Stimulated activated CD4-positive, alpha-beta T cell treated with anti-CD3 and anti-CD28 coated beads, Interleukin-4, amount 100 ng/mL, for 4 hours (primary cell): ENCODE measurements at places on chromosomes 2 and 18.

- DNase-seq, result no peak
These were observed 149.3 kb downstream of the GPD2 start for GRCh38 chr2:156585457-156585856.

- DNase-seq, result no peak
These were observed 39.2 kb downstream of the HK2 start for GRCh38 chr2:74873012-74873665.

DNA sequence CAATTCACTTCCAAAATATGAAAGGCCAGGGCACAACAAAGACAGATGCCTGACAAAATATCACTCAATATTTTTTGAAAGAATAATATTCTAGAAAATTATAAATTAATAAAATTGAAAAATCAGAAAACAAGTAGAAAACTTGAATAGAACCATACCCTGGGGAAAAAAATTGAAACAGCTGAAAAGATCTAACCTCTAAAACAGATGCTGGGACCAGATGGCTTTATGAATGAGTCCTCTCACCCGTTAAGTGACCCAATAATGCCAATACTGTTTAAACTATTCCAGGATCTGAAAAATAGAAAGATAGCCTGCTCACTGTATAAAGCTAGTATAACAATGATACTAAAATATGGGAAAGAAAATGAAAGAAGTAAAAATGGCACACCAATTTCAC is 322.3 kb upstream of the VWC2L start:
- DNase-seq, result no peak

DNA sequence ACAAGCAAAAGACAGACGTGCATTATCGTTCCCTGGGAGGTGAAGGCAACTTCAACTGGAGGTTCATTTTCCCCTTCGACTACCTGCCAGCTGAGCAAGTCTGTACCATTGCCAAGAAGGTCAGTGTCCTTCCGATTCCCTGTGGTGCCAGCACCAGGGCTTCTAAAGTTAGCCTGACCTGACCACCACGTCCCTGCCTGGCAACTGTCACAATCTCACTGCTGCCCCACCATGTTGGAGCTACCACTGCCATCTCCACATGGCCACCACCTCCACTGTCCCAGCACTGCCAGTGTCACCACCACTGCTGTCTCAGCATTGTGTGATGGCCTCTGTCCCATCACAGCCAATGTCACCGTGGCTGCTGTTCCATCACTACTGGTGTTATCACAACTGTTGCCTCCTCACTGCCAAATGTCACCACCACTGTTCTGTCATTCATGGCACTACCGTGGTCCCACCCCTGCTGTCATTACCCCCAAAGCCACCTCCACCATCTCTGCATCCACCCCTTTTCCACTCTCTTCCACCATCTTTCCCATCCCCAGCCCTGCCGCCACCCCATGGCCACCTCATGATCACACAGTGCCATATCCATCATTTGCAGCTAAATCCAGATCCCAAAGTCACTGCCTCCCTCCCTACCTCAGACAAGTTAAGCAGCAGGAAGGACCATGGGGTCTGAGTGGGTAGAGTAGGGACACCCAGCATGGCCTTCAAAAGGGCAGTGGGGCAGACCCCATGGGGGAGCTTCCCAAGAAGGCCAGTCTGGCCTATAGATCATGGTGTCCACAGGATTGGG is 216.5 kb downstream of the DYSF start:
- no peak for DNase-seq

- DNase-seq, result no peak
These were observed 460.1 kb downstream of the NR4A2 start for GRCh38 chr2:155872396-155872795.

DNA sequence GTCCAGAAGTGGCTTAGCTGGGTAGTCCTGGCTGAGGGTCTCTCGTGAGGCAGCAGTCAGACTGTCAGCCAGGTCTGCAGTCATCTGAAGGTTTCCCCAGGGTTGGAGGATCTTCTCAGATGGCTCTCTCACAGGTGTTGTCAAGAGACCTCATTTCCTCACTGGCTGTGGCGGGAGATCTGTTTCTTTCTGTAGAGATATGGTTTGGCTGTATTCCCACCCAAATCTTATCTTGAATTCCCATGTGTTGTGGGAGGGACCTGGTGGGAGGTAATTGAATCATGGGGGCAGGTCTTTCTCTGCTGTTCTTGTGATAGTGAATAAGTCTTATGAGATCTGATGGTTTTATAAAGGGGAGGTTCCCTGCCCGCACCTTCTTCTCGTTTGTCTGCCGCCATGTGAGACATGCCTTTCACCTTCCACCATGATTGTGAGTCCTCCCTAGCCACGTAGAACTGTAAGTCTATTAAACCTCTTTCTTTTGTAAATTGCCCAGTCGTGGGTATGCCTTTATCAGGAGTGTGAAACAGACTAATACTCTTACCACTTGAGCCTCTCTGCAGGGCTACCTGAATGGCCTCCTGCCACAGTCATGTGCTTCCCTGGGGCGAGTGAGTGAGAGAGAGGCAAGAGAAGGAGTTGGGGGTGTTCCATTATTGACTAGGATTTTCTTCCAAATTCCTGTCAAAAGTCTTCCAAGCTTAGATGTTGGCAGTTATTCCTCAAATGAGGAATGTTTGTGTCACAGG is 23.6 kb downstream of the MALT1 start:
- no peak for DNase-seq

GRCh38 chr18:71846716-71847115 is 697.4 kb downstream of the CBLN2 start:
- no peak for DNase-seq

DNA sequence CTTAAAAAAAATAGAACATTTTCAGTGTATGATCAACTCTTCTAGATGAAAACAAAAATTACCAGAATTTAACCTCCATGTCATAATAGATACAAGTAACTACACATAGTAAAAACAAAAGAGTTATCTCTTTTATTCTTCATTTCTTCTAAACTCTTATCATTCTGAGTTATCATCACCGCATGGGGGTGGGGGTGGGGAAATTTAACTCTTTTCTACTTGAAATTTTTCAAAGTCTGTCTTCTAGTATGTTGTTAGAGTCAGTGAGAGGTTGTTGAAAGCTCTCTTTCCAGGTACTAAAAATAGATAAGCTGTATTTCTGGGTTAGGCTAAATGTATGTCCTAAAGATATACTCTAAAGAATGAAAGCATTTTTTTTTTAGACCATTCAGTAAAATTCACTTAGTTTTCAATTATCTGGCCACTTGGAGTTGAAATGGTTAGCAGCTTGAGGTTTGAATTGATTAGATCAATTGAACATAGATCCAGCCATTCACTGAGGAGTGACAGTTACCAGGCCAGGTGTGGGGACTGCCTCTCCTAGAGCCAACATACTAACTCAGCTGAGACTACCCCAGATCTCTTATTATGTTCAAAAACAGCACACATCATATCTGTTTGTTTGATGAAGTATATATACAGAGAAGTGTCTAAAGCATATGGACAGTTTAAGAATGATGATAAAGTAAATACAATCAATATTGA is 220.7 kb downstream of the IKZF2 start:
- DNase-seq, result no peak

- no peak for DNase-seq
These were observed 24.3 kb downstream of the INPP5D start for GRCh38 chr2:233084488-233084887.

- no peak for DNase-seq
These were observed 500.3 kb downstream of the LRP1B start for GRCh38 chr2:141630407-141630930.

GRCh38 chr2:63038034-63038433 is 12.6 kb upstream of the OTX1 start:
- no peak for DNase-seq

DNA sequence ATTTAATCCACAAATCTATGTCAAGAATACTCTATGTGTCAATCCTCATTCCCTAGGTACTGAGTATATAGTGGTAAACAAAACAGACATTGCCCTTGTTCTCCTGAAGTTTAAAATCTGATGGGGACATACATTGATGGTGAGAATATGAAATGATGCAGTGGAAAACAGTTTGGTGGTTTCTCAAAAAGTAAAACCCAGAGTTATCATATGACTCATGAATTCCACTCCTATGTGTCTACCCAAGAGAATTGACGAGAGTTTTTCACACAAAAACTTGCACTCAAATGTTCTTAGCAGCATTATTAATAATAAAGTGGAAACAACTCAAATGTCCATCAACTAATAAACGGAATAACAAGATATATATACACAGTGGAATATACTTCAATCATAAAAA is 586.7 kb downstream of the CCDC85A start:
- DNase-seq, result no peak

DNA sequence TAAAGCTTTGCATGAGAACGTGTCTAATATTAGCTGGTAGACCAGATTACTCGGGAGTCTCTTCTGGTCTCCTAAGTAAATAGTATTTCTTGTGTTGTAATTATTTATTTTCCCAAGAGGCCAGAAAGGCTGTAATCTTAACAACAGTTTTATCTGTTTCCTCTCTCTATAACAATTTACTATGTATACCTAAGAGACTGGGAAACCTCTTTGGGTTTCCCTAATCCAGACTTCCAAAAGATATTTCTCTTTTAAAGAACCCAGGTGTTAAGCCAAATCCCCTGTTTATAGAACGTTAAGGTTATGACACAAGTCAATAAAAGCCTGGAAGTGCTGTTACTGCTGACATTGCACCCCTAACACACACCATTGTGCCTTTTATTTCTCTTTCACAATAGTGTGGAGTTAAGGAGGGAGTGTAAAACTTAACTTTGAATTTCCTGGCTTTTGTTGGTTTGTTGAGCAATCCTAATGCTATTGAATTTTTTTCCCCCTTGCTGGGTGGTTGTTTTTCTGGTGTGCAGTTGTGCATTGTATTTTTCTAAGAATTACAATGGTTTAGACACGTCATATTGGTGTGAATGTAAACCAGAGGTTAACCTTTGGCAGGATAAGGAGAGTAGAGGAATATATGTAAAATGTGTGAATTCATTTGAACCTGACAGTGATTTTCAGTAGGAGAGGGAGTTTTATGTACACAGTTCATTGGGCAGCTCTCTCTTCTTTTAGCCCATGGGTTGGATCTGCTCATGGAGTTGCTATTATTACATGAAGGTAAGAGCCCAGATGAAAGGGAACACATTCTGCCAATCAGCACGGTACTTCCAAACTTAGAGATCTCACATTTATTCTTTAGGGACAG is 192.8 kb downstream of the MTX2 start:
- DNase-seq, result no peak

GRCh38 chr2:140274891-140275290 is 1494.7 kb upstream of the NXPH2 start:
- no peak for DNase-seq

- no peak for DNase-seq
These were observed 63.3 kb downstream of the BOD1L2 start for GRCh38 chr18:57210107-57210715.

- no peak for DNase-seq
These were observed 37.0 kb upstream of the METTL21A start for GRCh38 chr2:207662203-207662602.

- DNase-seq, result no peak
These were observed 5.0 kb downstream of the TACR1 start for GRCh38 chr2:75194184-75194868.

DNA sequence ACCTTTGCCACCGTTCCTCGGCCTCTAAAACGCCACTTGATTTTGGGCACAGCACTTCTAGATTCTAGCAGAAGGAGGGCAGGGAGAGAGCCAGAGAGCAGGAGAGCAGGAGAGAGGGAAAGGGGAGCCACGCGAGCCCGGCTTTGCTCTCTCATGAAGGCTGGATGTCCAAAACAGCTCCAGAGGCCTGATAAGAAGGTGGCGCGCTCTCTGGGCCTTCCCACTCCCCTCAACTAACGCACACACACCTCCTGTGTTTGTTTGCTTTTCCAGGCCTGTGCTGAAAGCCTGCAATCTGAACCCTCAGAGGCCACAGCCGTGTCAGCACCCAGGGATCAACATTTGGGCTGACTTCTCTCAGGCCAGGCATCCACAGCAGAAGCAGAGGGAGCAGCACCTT is 184.8 kb upstream of the SOX11 start:
- no peak for DNase-seq

DNA sequence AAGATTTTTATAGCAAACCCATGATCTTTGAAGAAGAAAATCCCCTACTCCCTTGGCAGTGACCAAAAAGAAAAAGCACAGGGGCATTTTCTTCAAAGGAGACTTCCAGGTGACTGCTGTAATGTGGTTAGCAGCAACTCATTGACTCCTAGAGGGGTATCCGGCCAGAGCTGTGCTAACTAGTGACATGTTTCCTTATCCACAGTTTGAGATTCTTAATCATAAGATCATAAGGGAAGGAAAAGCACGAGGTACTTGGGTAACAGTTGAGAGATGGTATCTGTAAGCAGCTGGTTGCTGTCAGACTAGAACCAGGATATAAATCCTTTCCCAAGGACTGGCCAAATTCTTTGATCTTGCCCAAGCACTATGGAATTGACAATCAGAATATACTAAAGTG is 124.7 kb downstream of the MREG start:
- DNase-seq, result no peak

DNA sequence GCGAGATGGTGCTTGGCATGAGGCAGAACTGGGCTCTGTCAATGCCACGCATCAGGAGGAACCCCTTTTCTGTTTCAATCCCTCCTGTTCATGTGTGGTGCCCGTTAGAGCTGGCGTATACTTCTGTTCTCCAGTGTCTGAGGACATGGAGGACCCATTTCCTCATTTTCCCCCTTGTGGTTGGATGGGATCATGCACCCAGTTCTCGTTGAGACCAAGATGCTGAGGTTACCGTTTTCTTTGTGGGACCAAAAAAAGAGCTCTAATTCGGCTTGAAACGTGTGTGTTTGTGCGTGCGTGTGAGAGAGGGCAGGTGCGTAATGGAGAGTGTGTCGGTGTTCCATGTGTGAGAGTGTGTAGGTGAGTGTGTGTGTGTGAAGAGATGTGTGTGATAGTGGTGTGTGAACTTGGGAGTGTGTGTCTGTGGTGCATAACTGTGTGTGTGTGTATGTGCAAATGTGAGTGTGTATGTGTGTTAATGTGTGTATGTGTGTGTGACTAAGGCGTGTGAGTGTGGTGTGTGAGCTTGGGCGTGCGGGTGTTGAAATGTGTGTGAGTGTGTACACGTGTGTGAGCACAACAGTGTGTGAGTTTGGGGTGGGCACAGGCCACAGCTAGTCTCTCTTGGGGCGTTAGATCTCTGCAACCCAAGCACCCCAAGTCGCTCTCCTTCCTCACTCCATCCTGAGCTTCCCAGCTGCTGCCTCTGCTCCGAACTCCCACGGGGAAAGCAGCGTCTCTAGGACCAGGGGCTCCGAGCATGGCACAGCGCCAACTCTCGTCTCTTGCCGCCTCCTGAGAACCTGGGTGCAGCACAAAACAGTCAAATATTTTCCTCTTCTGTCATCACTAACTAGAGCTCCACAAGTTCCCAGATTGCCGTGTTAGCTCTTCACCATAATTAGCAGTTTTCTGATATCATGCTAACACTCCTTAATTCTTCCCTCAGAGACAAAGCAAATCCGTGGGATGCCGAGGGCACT is 75.8 kb downstream of the LONRF2 start:
- DNase-seq, result no peak
